Subcutaneous preadipocyte (primary cell): ENCODE measurements at places on chromosomes 7 and 10. TPM values are rescaled to one million over a fixed set of nuclear protein-coding genes. Genes with fewer than 3 reads are reported as not detected.

Gene ZKSCAN1
- total RNA-seq, result 33.1 and 36.0 TPM in 2 replicates

Gene GATA3
- not detected in 2 replicates for total RNA-seq

Gene CADPS2
- 12.5 and 17.2 TPM in 2 replicates for total RNA-seq

Gene BMI1
- 47.0 and 60.4 TPM in 2 replicates for total RNA-seq

Gene CTAGE8
- total RNA-seq, result 0.59 and 1.1 TPM in 2 replicates

Gene LRRC18
- not detected in 2 replicates for total RNA-seq

Gene AKR1C2
- total RNA-seq, result 93.0 and 97.0 TPM in 2 replicates

Gene ZNF467
- 0.20 TPM in 1 of 2 replicates, not detected in the other for total RNA-seq

Gene PRKG1
- total RNA-seq, result 15.6 and 20.6 TPM in 2 replicates

Gene CPA2
- total RNA-seq, result not detected in 2 replicates

Gene FAM171A1
- 10.3 and 22.3 TPM in 2 replicates for total RNA-seq

Gene TMEM213
- not detected in 2 replicates for total RNA-seq

Gene MLXIPL
- total RNA-seq, result 0.39 and 1.5 TPM in 2 replicates

Gene COL28A1
- total RNA-seq, result under 0.01 and 0.78 TPM in 2 replicates

Gene SAMD9L
- 6.1 and 7.0 TPM in 2 replicates for total RNA-seq
